Stimulated activated CD4-positive, alpha-beta T cell treated with anti-CD3 and anti-CD28 coated beads, Interleukin-4, amount 100 ng/mL, for 48 hours (primary cell): ENCODE measurements at places on chromosomes 1 and 21.

DNA sequence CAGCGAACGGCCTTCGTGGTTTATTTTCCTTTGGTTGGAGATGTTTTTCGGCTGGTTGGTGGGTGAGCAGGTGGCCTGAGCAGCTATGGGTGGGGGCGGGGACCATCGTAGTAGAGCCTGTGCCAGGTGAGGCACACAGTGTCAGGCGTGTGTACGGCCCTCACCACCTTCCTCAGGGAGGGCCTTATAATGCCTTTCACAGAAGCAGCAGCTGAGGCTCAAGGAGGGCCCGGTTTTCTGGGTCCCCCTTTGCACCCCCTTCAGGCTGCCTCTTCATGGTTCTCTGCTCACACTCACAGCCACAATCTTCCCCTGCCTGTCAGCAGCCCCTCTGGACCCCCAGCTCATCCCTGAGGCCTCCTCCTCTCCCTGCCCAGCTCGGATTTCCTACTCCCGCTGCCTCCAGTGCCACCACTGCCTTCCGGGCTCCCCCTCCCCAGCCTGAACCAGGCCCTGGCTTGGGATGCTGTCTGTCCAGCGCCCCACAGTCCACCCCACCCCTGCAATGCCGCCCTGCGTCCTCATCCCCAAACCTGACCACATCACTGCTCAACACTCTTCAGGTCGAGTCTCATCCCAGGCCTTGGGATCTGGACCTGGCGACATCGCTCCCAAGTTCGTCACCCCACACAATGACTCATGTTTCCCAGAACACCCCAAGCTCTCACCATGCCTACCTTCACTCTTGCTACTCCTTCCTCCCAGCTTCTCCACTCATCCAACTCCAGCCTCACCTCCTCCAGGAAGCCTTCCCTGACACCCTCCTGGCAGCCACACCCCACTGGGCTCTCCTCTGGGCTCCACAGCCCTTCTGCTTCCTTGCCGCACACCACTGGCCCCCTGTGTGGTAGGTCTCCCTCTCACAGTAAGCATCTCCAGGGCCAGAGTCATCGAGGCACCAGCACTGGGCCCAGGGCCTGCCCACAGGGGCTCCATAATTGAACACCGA is 53.9 kb downstream of the DMRTB1 start:
- no peak for DNase-seq

DNA sequence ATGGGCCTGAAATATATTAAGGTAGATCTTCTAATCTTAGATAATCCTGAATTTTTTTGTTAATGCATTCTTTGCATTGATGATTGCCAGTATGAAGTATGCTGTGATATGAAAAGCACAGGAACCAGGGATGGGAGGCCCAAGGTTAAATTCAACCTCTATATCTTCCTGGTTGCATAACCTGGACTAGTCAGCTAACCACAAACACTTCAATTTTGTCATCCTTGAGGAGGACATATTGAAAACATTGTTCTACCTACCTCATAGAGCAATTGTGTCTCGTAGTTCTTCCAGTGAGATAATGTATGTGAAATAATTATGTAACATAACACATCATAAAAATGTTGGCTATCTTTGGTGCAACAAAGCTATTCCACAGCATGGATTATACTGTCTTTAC is 25.6 kb downstream of the PDC start:
- DNase-seq: no peak

DNA sequence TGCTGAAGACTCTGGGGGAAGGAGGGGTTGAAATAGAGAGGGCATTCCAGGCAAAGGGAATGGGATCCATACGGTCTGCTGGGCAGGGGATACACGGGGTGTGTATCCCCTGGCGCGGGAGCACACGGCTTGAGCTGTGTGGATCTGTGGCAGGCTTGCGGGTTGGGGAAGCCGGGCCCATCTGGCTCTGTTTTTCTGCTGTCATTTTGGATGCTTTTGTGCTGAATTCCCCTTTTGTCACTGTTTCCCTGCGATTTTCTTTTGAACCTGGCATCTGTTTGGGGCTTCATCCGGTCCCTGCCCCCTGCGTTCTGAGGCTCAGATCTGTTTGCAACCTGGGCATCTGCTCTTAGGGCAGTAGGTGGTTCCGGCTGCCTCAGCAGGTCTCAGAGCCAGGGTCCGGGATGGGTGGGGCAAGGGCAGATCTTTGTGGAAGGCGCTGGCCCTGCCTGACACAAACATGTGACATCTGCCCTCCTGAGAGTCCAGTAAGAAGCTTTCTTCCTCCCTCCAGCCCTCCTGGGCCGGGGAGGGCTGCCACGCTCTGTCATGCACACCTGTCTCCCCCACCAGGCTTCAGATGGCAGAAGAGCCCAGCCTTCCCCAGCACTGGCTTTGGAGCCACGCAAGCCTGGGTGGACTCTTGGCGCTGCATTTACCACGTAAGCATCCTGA is 84.0 kb downstream of the IGSF21 start:
- DNase-seq: no peak

DNA sequence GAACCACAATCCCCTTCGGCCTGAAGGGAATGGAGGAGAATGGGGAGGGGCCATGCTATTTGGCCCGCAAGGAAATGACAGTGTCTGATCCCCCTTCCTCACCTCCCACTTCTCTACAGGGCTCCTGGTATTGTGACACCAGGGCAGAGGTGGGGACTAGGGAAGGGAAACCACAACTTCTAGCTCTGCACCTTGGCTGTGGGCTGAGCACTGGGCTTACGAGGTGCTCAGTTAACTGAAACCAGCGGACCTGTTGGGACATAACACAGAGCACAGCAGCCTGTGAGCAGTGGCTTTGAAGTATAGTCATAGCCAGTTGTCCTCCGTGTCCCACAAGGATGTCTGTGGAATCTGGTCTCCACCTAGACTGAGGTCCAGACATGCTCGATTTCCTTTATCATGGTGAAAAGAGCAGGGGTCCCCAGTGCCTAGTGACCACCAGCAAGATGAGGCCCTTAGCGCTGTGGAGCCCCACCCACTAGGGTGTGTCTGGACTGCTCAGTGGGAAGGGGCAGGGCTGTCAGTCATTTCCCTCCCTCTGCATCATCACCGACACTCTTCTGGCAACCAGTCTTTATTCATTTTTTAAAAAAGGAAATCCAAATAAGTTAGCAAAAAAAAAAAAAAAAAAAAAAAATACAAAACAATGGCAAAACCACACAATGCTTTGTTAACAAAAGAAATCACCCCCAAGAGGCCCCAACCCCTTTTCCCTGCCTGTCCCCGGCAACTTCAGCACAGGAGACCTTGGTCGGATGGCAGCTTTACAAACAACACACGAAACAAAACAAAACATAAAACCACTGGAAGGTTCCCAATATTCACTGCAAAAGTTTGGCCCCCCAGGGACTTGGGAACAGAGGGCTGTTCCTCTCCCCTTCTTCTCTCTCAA is 3.0 kb downstream of the MYOG start:
- no peak for DNase-seq

DNA sequence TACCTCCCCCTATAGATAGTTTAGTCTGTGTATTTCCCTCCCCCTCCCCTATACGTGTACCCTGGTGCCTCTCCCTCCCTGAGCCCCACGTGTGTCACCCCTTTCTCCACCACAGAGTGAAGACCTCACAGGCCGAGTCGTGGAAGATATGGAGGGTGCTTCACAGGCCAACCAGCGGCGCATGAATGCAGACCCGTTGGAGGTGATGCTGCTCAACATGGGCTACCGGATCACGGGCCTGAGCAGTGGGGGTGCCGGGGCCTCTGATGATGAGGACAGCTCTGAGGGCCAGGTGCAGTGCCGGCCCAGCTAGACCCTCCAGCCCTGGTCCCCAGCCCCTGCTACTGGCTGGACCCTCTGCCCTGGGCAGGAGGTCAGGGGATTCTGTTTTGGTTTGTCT is 15.9 kb upstream of the TMEM222 start:
- no peak for DNase-seq

DNA sequence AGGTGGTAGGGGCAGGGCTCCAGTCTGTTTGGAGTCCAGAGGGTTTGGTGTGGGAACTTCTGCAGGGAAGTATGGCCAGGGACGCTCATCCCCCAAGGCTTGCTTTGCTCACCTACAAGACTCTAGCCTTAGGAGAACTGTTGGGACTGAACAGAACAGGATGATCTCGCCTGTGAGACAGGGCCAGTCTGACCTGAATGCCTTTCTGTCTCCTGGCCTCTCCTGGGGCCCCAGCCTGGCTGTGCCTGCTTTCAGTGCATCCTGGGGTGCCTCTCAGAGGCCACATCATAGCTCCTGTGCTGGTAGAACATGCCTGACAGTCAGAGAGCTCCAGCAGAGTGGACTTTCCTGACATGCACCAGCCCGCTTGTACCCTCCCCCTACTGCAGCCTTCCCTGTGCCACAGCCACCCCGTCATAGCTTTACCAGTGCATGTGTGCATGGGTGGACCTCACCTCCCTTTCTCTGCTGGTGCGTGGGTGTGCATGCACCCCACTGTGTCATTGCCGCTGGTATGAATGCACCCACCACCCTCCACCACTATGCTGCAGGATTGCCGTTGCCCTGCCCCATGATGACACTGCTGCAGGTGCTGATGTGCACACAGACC is 165.8 kb downstream of the GIPC2 start:
- no peak for DNase-seq

- no peak for DNase-seq
These were observed 506.1 kb downstream of the NPHP4 start for GRCh38 chr1:5485968-5486696.

- DNase-seq: no peak
These were observed 55.9 kb downstream of the CLIC4 start for GRCh38 chr1:24801176-24801575.
